Suppressor macrophage (primary cell): ENCODE measurements at places on chromosomes 7 and 10.

DNA sequence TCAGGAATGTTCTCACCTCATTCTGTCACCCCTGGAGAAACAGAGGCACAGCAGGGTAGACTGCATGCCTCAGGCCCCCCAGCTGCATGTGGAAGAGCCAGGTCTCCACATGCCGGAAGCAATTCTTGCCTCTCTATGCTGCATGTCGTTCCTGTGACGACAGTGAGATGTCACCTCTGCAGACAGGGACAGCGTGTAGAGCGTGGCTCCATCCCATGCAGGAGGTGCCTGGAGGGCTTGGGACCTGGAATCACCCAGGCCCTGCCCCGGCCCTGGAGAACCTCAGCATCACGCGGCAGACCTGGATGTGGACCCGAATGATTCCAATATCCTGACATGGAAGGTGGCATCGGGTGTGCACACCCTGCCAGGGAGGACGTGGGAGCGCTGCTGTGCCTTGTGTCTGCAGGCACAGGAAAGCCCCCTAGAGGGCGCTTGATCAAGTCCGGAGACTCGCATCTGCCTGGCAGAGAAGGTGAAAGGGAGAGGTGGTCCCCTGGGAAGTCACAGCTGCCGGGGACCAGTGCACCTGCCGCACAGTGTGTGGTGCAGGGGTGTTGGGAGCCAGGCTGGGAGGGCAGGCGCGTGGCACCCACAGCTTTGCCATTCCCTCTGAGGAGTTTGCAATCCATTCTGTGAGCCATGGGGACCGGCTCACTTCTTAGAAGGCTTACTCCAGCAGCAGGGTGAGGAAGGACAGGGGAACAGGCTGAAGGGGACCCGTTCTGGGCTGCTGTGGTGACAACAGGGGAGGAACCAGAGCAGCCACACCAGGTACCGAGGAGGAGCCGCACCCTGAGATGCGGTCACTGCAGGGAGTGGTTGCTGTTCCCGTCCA is 45.3 kb upstream of the EN2 start:
- peak; percentile 67 for DNase-seq

GRCh38 chr10:44035474-44036197 is 349.3 kb downstream of the CXCL12 start:
- no peak for DNase-seq

DNA sequence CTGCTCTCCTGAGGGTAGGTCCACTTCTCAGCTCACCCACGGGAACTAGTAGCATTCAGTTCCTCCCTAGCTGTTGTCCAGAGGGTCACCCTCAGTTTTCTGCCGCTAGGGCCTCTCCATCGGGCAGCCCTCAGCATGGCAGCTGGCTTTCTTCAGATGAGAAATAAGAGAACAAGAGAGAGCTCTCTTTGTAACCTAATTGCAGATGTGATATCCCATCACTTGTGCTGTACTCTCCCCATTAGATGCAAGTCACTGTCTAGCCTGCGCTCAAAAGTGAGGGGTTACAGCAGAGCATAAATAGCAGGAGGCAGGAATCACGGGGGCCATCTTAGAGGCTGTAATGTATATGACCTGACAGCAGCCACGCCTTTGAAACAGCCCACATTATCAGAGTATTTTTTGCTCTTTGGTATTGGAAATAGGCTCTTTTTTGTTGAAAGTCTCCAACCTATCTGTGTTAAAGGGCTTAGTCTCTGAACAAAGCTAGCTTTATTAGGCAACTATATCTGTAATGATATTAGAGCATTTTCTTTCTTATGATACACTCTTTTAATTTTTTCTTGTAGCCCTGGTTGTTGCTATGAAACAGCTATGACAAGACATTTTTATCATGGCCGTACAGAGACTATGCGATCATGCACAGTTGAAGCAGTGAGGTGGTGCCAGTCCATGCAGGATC is 45.7 kb downstream of the CROT start:
- no peak for DNase-seq

DNA sequence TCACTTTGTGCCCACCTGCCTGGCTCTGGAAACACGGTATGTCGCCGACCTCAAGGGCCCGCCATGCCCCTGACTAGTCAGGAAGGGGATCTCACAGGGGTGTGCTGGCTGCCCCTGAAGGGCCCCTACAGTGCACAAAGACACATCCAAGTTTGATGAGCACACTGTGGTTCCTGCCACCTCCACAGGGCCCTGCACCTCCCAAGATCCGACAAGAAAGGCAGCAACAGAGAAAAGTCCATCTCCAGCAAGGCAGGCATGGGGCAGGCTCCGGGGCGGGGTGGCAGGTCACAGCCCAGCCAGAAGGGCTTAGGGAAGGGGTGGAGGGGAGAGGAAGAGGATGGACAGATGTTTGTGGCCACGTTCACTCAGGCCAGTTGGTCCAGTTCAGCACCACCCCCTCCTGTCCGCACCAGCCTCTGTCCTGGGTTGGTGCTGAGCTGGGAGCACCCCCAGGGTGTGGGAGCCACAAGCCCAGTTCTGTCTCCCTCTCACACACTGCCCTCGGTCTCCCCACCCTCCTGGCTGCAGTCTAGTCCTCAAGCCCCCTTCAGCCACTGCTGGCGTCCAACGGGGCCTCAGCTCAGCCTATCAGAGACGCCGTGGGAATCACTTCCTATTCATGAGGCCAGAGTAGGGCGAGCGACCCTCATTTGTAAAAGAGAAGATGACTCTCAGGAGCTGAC is 11.5 kb downstream of the DRGX start:
- no peak for DNase-seq

GRCh38 chr7:109772161-109772560 is 1202.5 kb downstream of the DNAJB9 start:
- no peak for DNase-seq

- no peak for DNase-seq
Observed at GRCh38 chr10:50453940-50454339, 169.8 kb downstream of the SGMS1 start.

- DNase-seq: peak; percentile 27
Observed at GRCh38 chr7:108452707-108453106, 3.5 kb downstream of the NRCAM start.

- no peak for DNase-seq
Observed at GRCh38 chr10:113948048-113948447, 93.6 kb downstream of the NHLRC2 start.

GRCh38 chr7:145696071-145696470 is 420.5 kb upstream of the CNTNAP2 start:
- DNase-seq: no peak

DNA sequence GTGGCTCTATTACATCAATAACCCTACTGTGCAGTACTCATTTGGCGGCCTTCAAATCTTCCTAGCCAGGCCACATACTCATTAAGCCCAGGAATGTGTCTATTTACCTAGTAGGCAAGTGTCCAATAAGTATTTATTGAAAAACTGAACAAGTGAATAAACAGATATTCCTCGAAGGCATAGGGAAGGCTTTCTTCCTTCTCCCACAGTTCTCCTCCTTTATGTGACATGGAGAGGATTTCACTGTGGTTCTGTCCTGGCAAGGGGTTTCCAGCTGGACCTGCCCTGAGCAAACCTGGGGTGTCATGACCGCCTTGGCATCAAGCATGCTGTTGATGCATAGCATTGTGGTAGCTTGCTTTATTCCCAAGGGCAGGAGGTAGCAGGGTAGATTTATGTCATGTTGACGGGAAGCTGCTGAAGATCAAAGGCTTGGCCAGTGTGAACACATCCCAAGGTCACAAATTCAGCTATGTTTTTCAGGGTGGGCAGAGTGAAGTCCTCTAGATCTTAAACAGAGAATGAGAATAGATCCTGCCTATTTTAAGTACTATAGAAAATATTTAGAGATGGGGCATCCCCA is 195.1 kb downstream of the INHBA start:
- DNase-seq: no peak

- no peak for DNase-seq
Observed at GRCh38 chr7:110940756-110941155, 150.2 kb upstream of the LRRN3 start.

- no peak for DNase-seq
Observed at GRCh38 chr10:36789974-36790373, 335.4 kb upstream of the ANKRD30A start.

DNA sequence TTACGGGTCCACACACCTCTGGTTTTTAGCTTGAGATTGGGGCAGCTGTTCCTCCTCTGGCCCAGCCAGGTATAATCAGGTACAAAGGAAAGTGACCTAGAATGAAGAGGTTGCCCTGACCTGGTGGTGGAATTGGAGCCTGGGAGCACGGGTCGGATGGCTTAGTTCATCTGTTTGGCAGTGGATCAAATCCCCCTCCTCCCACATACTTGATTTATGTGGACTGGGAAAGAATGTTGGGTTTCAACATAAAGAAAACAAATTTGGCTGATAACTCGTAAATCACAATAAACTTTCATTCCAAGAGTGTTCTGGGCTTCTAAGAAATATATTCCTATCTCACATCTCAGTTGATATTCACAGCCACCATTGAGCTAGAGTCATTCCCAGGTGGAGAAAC is 186.8 kb downstream of the CUX1 start:
- DNase-seq: no peak

DNA sequence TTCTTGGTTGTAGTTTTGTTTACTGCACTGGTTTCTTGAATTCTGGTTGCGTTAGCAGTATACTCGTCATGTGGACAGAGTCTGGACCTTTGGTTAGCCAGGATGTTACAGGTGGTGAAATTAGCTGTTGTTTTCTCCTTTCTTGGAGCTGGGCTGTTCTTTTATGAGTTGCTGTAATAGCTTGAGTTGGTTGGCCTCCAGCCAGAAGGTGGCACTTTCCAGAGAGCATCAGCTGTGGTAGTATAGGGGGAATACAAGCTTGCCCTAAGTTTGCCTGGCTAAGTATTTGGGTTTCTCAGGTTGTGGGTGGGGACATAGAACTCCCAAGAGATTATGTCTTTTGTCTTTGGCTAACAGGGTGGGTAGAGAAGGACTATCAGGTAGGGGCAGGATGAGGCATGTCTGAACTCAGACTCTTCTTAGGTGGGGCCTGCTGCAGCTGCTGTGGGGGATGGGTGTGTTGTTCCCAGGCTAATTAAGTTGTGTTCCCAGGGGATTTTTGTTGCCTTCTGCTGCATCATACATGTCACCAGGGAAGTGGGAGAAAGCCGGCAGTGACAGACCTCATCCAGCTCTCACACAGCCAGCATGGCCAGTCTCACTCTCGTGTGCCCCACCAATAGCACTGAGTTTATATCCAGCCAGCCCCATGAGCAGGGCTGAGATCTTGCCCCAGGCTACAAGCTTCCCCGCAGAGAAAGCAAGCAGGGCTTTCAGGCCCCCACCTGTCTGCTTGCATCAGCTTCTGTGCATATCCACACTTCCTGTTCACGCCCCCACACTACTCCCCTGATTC is 246.7 kb upstream of the TPK1 start:
- DNase-seq: no peak

GRCh38 chr7:129258649-129259389 is 34.0 kb downstream of the AHCYL2 start:
- no peak for DNase-seq

- no peak for DNase-seq
Observed at GRCh38 chr10:31789555-31789954, 139.1 kb downstream of the ARHGAP12 start.

- no peak for DNase-seq
Observed at GRCh38 chr10:58070956-58071355, 196.7 kb downstream of the IPMK start.

DNA sequence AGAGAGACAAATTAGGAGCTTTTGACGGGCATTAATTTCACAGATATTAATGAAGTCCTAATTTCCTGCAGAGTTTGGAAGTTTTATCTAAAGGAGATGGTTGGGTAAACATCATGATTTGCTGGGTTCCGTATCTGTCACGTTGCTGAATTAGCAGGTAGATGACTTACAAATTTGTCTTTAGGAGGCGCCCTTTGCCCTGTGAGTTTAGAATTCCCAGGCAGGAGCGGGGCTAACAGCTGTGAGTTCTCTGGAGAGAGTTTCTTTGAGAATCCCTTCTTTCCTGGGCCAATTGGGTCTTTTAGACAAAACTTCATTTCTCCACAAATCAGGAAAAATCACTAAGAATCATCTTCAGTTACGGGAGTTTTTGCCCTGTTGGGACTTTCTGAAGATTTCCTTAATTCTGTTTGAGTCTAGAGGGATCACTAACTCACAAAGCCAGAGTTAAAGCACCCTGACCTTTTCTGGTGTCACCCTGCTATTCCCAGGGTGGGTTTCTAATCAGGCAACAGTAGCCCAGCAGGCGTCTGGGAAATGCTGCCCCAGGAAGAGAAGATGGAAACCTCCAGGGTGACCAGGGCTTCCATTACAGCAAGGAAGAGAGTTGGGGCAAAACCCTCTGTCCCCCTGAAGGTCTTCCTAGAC is 63.7 kb downstream of the PRKCQ start:
- no peak for DNase-seq

GRCh38 chr7:96189129-96189820 is 132.6 kb downstream of the SLC25A13 start:
- DNase-seq: no peak

- DNase-seq: no peak
Observed at GRCh38 chr10:4101918-4102654, 317.1 kb upstream of the KLF6 start.

- peak; percentile 14 for DNase-seq
Observed at GRCh38 chr7:149414745-149415390, 46.0 kb downstream of the ZNF777 start.

DNA sequence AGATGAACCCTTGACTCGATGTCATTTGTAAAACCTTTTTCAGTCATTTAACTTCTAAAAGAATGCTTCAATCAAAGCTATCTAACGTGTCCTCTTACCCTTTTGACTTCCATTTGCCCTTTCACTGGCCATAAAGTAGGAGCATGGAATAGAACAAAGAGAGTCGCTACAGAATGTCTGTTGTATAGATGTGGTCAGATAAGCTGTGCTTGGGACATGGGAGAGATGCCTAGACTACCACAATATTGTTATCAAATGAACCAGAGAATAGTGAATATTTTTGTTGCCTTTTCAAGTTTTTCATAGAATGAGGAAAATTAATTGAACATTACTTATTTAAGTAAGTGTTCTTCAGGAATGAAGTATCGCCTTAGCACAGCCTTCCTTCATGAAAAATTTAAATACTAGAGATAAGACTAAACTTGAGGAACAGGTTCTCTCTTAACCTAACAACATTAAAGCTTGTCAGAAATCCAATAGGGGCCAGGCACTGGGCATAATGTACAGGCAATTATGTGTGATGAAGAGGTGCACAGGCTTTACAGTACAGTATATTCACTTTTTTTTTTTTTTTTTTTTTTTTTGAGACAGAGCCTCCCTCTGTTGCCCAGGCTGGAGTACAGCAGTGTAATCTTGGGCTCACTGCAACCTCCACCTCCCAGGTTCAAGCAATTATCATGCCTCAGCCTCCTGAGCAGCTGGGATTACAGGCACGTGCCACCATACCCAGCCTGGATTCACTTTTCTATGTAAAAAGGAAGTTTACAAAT is 7.5 kb upstream of the KMT2E start:
- DNase-seq: no peak

DNA sequence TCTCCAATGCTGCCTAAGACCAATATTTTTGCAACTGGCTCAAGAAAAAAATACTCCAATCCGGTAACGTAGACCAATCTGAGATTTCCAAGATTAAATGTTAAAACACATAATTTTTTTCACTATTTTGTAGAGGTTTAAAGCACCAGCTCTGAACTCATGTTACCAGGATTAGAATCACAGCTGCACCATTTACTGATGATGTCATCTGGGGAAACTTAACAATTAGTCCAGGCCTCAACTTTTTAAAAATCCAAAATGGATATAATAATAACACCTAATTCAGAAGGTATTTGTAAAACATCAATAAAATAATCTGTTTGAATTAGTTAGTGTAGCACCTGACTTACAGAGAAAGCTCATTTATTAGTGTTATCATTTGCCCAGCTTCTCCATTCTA is 14.4 kb downstream of the PON1 start:
- DNase-seq: no peak

- peak; percentile 52 for DNase-seq
Observed at GRCh38 chr10:45592926-45593325, 79.6 kb downstream of the ZFAND4 start.
